Kidney (tissue), 22 donors: ENCODE measurements at places on chromosomes 11 and 22. TPM values are rescaled to one million over a fixed set of nuclear protein-coding genes. Genes with fewer than 3 reads are reported as not detected.

GRCh38 chr22:22075382-22076163 lies 93.0 kb upstream of the TOP3B start:
- no peak for DNase-seq

DNA sequence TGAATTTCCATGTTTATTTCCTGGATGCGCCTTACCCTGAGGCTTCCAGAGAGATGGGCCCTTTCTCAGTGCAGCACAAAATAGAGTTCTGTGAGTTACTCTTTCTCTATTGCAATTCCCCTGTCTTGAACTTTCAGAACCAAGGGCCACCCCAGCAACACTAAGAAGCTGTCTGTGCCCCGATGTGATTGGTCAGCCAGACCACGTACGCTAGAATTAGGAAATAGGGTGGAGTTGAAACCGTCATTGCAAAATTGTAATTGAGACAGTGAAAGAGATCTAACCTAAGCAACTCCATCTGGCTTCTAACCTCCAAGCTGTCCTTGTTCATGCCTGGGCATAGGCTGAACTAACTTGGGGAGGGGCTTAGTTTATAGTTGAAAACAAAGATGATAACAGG lies 981.3 kb downstream of the OPCML start:
- DNase-seq: no peak

DNA sequence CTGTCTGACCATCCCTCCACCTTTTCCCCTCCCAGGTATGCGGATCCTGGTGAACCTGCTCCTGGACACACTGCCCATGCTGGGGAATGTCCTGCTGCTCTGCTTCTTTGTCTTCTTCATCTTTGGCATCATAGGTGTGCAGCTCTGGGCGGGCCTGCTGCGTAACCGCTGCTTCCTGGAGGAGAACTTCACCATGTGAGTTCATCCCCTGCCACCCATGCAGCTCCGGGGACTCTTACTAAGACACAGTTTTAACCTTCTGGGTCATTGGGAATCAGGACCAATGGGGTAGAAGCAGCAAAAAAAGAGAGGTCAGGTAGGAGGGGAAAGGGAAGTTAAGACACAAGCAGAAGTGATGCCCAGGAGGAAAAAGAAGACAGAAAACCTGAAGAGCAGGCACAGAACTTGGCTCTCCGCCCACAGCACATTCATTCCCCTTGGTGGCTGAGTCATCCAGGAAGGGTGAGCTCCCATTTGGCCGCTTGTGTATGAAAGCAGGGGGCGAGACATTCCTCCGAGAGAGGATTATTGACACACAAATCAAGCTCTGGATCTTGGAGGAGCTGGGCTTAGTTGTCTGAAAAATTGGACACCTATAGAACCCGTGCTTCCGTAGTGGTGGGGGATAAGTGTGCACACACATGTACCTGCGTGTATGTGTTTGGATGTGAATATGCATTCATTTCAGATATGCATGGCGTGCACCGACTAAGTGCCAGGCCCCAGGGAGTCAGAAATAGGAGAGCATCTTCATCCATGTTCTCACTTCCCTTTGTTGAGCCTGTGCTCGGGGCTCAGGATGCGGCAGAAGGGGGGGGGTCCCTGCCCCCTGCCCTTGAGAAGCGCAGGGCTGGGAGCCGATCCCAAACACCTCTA lies 64.2 kb downstream of the CACNA1I start:
- DNase-seq: no peak

- DNase-seq: no peak
Measured at GRCh38 chr11:12329169-12329568, 48.2 kb upstream of the PARVA start.

GRCh38 chr11:44761551-44761961 lies 34.8 kb downstream of the TSPAN18 start:
- no peak for DNase-seq

DNA sequence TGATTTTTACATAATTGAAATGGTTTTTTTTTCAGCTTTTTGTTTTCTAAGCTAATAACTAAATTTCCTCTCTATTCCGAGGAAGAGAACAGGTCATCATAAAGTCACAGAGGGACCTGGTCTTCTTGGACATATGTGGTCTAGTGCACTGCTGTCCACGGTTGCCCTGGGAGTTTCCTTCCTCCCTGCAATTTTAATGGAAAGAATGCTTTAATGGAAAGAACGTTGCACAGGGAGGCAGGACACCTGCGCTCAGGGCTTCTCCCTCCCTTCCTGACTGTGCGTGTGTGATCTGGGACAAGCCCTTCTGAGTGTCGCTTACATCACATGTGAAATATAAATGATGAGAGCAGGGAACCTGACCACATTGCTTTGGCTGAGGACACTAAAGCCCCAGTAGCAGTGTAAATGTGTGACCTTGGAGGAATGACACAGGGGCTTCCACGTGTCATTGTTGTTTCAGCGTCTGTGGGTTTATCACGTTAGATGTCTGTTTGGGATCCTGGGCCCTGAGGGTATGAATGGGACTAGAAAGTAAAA lies 93.2 kb downstream of the AMOTL1 start:
- no peak for DNase-seq

GRCh38 chr11:86502137-86502642 lies 127.5 kb downstream of the CCDC81 start:
- DNase-seq: no peak

DNA sequence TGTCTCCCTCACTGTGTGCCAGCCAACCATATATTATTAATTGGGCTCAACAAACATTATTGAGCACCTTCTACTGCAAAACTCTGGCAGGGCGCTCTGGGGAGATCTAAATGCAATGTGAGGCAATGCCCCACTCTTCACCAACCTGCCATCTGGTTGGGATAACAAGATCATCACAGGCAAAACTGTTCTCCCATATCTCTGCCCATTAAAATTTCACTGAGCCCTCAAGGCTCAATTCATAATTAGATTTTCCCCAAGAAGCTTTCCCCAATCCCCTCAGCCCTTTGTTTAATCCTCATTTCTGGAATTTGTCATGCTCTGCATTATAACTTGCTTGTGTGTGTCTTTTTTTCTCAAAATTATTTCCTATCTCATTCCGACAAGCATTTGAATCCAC lies 106.6 kb downstream of the ARL14EP start:
- DNase-seq: no peak

DNA sequence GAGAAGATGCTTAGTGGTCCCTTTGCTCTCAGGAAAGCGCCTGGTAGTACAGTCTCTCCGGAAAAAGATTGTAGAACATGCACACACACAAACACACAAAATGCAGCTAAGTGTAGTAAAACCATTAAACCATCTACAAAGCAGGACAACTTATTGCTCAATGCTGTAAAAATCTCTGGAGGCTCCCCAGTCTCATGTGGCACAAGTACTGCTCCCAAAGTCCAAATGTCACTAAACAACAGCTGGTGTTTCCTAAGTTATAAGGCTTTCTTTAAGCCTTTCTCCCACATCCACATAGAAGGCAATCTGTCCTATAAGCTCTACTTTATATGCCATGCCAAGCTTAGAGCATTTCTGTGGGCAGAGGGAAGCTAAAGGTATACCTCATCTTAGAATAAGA lies 32.9 kb downstream of the CDON start:
- DNase-seq: no peak

GRCh38 chr11:122204206-122204605 lies 88.2 kb upstream of the BLID start:
- no peak for DNase-seq

GRCh38 chr11:126456783-126457542 lies 101.5 kb downstream of the ST3GAL4 start:
- DNase-seq: no peak

- DNase-seq: no peak
Measured at GRCh38 chr11:120208777-120209176, 2.1 kb upstream of the OAF start.

DNA sequence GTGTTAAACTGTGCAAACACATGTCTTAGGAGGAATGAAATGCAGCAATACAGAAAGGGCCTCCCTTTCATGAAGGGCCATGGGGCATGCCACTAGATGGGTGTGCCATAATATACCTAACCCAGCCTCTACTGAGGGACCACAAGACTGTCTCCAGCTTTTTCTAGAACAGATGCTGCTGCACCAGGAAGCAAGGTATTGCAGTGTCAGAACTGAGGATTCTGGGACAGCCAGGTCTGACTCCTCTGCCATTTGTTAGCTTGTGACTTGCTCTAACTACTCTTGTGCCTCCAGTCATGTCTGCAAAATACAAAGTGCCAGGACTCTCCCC lies 53.2 kb downstream of the HIRA start:
- no peak for DNase-seq

GRCh38 chr11:35461917-35462538 lies 42.7 kb upstream of the SLC1A2 start:
- DNase-seq: no peak

ISX gene
- total RNA-seq: not detected

SAA2 gene
- total RNA-seq: 82.0 TPM

CYP2D6 gene
- 3.2 TPM for total RNA-seq

MARK2 gene
- 42.6 TPM for total RNA-seq

OR8D4 gene
- not detected for total RNA-seq

TMEM25 gene
- total RNA-seq: 30.7 TPM
